ENCODE measurements at places on chromosomes 6 and 20.

GRCh38 chr6:6908121-6908520 lies 199.6 kb upstream of the RREB1 start:
- no peak for DNase-seq

GRCh38 chr6:87012743-87013142 lies 75.4 kb downstream of the HTR1E start:
- DNase-seq, result no peak

DNA sequence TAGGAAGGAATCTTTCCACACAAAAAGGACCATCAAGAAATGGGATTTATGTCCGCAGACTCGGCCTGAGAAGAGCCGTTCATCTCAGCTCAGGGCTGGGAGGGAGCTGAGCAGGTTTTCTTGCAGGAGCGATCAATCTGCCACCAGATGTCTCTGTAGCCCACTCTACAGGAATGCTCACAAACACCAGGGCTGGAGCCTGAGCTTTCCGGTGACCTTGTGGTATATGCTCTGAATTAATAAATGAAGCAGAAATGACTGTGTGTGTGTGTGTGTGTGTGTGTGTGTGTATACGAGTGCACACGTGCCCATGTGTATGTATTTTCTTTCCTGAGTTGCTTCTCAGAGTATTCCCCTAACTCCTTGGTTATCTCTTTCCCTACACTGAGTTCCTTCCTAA lies 12.0 kb downstream of the CD83 start:
- DNase-seq, result no peak

GRCh38 chr6:24910331-24910960 lies 25.3 kb downstream of the RIPOR2 start:
- no peak for DNase-seq

All from LoVo (cell line).